ENCODE measurements at places on chromosomes 2 and 18.

GRCh38 chr2:73297151-73297559 lies 3.8 kb upstream of the EGR4 start:
- no peak for DNase-seq

GRCh38 chr2:62724886-62725711 lies 19.6 kb downstream of the EHBP1 start:
- DNase-seq, result no peak

GRCh38 chr2:180143633-180144337 lies 136.7 kb upstream of the CWC22 start:
- DNase-seq, result no peak

- no peak for DNase-seq
Measured at GRCh38 chr2:181574321-181574720, 82.6 kb downstream of the CERKL start.

DNA sequence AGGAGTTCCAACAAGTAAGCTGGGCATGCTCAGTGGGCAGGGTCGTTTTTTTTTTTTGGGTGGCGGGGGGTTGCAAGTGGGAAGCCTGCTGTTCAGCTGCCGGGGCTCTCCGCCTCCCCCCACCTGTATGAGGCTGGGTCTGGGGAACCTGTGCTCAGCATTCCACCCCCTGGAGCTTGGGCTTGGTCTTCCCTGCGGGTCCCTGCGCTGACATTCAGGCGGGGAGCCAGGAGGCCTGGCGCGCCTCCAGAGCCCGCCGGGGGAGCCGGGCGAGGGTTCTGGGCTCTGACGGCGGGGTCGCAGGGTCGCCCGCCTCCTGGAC lies 822 bp upstream of the GPD2 start:
- peak; percentile 5 for DNase-seq

- DNase-seq, result no peak
Measured at GRCh38 chr2:138276339-138276738, 225.2 kb upstream of the SPOPL start.

DNA sequence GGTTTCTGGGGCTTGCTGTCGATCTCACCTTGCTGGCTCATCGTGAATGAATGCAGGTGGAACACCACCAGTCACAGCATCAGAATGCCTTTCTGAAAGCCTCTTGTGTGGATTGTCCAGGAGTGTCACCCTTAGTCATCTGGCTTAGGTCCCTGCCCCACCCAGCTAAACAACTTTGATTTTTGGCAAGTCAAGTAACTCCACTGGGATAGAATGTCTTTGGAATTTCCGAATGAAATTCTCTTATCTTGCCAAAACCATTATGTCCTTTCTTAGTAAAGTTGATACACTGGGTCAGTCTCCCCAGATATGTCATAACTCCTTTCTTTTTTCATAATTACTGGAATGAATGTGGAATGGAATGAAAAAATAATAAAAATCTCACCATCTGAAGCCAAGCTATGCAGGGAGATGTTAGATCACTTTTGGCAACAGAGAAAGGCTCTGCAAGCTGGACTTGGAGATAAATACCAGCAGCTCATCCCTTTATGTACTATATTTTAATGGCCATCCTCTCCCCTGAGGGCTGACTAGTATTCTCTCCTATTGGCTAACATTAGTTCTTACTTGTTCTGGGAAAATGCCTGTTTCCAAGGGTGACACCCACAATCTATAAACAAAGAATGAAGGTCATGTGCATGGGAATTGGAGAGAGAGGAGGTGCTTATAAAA lies 35.4 kb downstream of the INSIG2 start:
- no peak for DNase-seq

GRCh38 chr2:158041400-158041799 lies 60.3 kb upstream of the UPP2 start:
- DNase-seq, result no peak

DNA sequence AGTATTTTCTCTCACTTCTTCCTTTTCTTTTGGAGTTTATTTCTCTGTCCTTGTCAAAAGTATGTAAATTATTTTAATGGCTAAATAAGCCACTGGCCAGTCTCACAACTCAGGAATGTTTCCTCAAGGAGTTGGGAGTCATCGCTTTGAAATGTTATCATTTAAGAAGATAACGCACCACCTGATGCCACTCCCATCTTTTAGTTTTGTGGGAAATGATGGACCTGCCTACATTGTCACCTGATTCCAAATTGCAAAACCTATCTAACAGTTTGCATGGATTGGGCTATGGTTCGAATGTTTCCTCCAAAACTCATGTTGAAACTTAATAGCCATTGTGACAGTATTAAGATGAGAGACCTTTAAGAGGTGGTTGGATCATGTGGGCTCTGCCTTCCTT lies 32.4 kb upstream of the PPM1B start:
- DNase-seq, result no peak

DNA sequence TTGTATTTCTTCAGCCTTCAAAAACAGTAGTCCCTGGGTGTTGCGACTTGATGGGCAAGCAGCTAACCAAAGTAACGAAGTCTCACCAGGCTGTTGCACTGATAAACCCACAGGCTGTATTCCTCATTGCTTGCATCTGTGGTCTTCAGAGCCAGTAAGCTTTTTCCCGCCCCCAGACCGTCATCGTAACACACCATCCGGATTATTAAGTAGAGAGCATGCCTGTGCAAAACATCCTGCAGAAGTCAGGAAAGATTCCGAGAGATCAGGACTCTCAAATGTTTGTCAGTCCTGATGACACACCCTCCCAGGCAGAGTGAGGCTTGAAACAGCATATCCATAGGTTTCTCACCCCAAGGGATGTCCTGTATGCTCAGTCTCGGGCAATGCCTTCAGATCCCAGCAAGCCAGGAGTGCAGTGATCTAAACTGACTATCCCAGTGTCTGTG lies 15.9 kb downstream of the ITGB1BP1 start:
- DNase-seq, result no peak

DNA sequence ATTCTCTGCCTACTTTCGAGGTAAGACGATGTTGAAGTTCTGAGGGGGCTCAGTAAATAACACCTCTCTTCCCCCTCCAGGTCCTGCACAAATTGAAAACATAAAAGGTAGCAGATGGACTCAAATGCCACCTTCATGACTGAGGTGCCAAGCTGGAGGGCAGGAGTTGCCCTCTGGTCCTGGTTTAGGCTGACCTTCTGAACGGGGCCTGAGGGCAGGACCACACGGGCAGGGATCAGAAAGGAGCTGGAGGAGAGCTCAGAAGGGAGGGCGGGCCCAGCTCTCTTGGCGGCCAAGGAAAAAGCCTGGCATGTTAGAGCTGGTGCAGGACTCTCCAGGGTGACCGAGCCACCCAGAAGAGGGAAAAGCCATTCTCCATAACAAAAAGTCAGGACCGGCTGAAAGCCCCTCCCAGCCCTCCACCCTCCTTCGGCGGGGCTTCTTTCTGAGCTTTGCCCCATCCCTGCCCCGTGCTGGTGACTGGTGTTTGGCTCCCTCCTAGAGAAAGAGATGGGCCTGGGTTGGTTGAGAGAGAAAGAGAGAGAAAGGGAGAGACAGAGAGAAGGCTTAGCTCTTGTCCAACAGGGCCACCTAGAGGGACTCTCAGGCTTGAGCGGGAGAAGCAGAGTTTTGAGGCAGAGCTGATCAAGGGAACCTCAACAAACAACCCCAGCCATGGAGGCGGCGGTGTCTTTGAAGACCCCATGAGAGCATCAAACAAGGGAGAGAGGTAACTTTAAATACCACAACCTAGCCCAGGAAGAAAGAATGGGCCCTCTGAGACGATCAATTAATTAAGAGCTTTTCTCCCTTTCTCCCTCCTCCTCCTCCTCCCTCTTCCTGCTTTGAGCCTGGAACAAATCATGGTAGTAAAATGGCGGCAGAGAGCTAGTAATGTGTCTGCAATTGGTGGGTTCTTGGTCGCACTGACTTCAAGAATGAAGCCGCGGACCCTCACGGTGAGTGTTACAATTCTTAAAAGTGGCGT lies 50.8 kb downstream of the WIPF1 start:
- DNase-seq, result no peak

DNA sequence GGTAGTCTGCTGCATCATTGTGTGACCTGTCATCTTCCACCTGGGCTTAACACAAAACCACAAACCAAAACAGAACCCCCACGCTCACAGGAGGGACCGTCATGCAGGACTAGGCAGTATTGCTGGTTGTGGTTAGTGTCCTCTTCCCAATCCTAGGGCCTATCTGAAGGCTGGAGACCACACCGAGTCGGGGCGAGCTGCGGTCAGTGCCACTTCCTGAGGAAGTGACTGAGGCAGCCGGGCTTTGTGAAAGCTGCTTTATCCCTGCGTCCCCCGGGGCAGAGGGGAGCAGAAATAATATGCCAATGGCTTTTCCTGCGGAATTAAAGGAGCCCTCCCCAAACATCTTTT lies 22.9 kb downstream of the ZNF532 start:
- DNase-seq, result no peak

GRCh38 chr2:80299661-80300060 lies 4.9 kb downstream of the LRRTM1 start:
- DNase-seq, result no peak

DNA sequence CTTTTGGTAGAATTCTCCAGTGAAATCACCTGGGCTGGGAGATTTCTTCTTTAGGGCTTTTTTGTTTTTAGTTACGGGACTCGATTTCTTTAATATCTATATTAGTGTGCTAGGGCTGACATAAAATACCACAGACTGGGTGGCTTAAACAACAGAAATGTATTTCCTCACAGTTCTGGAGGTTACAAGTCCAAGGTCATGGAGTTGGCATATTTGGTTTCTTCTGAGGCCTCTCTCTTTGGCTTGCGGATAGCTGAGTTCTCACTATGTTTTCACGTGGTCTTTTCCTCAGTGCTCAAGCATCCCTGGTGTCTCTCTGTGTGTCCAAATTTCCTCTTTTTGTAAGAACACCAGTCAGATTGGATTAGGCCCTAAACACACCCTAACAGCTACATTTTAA lies 208.5 kb upstream of the DTNA start:
- DNase-seq, result no peak

GRCh38 chr2:120118018-120118417 lies 105.1 kb downstream of the EPB41L5 start:
- DNase-seq, result no peak

DNA sequence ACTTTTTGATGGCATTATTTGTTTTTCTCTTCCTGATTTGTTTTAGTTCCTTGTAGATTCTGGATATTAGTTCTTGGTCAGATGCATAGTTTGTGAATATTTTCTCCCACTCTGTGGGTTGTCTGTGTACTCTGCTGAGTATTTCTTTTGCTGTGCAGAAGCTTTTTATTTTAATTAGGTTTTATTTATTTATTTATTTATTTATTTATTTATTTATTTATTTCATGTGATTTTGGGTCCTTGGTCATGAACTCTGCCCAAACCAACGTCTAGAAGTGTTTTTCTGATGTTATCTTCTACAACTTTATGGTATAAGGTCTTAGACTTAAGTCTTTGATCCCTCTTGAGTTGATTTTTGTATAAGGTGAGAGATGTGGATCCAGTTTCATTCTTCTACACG lies 292.2 kb downstream of the CDH7 start:
- DNase-seq, result no peak

DNA sequence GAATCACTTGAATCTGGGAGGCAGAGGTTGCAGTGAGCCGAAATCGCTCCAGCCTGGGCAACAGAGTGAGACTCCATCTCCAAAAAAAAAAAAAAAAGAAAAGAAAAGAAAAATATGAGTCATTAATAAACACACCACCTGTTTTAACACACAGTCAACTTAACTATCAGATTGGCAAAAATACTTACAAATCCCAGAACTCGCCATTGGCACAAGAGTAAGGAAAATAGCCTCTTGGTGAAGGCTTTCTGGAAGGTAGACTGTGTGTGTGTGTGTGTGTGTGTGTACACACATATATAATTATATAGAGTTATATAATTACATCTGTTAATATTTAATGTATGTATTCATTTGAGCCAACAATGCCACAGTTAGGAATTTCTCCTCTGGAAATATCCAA lies 63.7 kb upstream of the UXS1 start:
- no peak for DNase-seq

DNA sequence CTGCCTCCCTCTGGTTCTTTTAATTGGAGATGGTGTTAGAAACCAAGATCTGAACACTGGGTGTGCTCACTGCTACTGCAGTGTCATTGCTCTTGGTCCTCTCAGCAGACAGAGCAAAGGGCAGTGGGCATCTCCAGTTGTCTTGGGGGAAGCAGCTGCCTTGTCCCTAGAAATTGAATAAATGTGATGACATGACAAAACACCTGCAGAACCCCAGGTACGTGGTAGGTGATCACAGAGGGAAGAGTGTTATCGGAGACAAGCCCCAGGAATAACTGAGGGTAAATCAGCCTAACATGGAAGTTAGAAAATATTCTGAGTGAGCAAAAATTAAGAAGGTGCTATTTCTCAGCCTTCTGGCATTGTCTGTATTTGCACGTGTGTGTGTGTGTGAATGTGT lies 311.9 kb upstream of the HDAC4 start:
- no peak for DNase-seq

GRCh38 chr2:9144046-9144445 lies 62.6 kb upstream of the ASAP2 start:
- DNase-seq, result no peak

DNA sequence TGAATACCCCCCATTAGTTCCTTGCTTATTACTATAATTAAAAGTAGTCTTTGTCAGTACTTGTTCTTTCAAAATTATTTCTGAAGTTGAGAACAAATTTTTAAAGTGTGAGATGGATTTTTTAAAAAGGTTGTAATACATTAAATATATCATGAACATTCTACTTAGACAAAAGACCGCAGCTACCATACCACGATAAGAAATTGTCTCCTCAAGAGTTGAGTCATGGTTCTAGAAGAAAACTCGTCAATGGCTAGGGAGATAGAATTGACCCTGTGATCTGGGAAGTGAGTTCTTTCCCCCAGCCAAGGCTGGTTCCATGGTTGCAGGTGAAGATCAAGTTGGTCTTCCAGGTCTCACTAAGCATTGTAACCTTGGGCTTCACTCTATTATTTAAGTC lies 67.8 kb upstream of the ACYP2 start:
- DNase-seq, result no peak

- DNase-seq, result no peak
Measured at GRCh38 chr18:68035774-68036522, 519.4 kb upstream of the DSEL start.

DNA sequence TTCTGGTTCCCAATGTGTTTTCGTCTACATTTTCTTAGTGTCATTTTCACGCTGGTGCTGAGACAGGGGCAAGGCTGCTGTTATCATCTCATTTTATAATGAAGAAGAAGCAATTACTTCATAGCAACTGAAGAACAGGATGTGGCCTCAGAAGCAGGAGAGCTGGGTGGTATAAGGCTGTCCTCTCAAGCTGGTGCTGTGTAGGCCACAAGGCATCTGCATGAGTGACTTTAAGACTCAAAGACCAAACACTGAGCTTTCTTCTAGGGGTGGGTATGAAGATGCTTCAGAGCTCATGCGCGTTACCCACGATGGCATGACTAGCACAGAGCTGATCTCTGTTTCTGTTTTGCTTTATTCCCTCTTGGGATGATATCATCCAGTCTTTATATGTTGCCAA lies 7.3 kb downstream of the IL36G start:
- no peak for DNase-seq

- no peak for DNase-seq
Measured at GRCh38 chr2:55865096-55865835, 58.3 kb downstream of the EFEMP1 start.
